T-helper 2 cell treated with Interferon-gamma antibody and Interleukin-4, amounts not matched to agents 5 μg/mL and 100 μg/mL, for 36 hours (primary cell): ENCODE measurements at places on chromosomes 13 and 19.

DNA sequence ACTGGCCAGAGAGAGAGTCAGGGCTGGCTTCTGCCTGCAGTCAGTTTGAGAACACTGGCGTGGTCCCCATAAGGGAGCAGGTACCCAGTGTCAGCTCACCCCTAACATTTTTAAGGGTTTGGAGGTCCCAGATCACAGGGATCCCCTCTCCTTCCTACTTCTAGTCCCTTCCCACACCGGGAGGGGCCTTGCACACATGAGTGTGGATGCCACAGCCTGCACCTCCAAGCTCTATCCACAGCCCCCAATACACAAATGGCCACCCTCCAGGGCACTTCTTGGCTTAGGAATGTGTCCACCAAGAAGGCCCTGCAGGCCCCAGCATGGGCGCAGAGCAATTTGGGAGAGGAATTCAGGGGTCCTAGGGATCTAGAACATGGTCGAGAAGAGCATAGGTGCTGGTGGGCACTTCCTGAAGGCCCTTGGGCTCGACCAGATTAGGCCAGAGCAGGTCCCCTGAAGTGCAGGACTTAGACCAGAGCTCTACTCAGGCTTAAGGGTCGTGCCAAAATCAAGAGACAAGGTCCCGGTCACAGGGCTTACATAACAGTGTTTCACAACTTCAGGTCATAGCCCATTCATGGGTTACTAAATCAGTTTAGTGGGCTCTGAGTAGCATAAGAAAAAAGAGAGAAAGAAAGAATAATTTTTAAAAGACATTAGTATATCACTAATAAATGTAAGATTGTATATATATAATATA is 16.0 kb downstream of the FXYD5 start:
- no peak overlapping the region for H3K27ac ChIP-seq
- H3K4me1 ChIP-seq: peaks cover 35% of the 10 kb centered on the region
- H3K27me3 ChIP-seq: no peaks in the 10 kb centered on the region
- peaks cover 73% of the 10 kb centered on the region for H3K36me3 ChIP-seq
- no peak for DNase-seq

DNA sequence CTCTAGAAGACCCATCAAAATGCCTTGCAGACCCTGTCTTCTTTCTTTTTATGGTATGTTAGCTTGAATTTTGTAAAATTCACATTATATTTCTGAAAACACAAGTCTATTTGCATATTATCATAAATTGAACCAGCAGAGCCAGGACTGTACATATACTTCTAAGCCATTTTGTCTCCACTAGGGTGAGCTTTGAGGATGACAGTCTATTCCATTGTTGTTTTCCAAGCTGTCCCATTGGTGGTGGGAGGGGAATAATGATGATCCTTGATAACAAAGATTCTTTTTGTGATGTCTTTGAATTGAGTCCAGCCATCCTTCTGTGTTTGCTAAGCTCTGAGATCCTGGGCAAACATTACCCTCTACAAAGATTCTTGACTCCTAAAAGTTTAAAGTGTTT is 359.3 kb upstream of the PCDH20 start:
- H3K36me3 ChIP-seq: no peaks in the 10 kb centered on the region
- DNase-seq: no peak
- no peaks in the 10 kb centered on the region for H3K4me1 ChIP-seq
- H3K27ac ChIP-seq: no peak overlapping the region

DNA sequence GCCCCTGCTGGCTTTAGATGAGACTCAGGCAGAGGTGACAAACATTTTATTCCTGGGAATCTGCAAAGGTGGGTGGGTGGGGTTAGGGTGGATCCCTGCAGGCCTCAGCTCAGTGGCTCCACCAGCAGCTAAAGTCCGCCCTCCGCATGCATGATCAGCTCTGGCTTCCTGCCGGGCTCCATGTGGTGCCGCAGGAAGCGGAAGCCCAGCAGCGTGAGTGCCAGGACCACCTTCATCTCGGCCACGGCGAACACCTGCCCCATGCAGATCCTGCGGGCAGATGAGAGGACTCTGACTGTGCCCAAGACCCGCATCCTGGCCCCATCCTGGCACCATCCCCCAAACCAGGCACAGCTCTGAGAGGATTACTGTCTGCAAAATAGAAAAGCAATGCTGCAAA is 26.3 kb downstream of the CYP4F2 start:
- peaks cover 34% of the 10 kb centered on the region for H3K27me3 ChIP-seq
- peak overlapping the region; percentile 67 for H3K4me3 ChIP-seq
- H3K27ac ChIP-seq: peak overlapping the region; percentile 42
- H3K4me1 ChIP-seq: peaks cover 31% of the 10 kb centered on the region
- H3K36me3 ChIP-seq: no peaks in the 10 kb centered on the region
- DNase-seq: no peak

GRCh38 chr19:18204394-18205199 is 755 bp upstream of the RAB3A start:
- peak overlapping the region; percentile 92 for H3K4me3 ChIP-seq
- H3K27me3 ChIP-seq: peaks cover 6% of the 10 kb centered on the region
- H3K36me3 ChIP-seq: peaks cover 4% of the 10 kb centered on the region
- peaks cover 13% of the 10 kb centered on the region for H3K4me1 ChIP-seq
- peak overlapping the region; percentile 91 for H3K27ac ChIP-seq

DNA sequence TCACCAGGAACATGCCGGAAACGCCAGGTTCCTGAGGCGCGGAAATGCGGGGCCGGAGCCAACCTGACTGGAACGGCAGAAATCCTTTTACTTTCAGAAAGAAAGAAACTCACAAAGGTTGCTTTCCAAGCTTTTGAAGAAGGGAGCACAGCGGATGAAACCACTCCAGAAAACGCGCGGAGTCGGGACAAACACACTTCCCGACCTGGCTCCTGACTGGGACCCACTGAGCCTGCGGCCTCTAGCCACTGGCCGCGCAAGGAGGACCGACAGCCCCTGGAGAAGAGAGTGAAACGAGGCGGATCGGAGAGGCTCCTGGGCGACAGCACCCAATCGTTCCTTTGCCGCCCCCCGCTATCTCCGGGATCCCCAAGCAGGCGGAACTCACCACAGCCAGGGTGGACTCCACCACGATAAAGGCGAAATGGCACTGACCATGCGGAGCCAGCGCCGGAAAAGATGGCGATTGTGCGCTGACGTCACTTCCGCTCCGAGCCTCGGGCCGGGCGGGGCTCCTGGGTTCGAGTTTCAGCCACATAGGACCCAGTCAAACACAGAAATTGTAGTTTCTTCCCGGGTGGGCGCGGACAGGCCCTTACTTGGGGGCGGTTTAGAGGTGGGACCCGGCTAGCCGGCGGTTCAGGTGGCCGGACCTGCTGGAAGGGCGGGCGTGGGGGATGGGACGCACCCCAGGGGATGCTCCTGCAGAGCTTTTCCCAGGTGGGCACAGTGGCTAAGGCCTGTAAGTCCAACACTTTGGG is at the start of gene ZNF121:
Gene ZNF121, minus strand, starts transcription at position 432 of the 761 bp plus-strand sequence. CDS start 16,407 bp downstream, outside the sequence.
- peak within 1 kb of the TSS; percentile 94 for H3K4me3 ChIP-seq
- H3K27me3 ChIP-seq: peaks cover 2% of the 10 kb centered on the region

DNA sequence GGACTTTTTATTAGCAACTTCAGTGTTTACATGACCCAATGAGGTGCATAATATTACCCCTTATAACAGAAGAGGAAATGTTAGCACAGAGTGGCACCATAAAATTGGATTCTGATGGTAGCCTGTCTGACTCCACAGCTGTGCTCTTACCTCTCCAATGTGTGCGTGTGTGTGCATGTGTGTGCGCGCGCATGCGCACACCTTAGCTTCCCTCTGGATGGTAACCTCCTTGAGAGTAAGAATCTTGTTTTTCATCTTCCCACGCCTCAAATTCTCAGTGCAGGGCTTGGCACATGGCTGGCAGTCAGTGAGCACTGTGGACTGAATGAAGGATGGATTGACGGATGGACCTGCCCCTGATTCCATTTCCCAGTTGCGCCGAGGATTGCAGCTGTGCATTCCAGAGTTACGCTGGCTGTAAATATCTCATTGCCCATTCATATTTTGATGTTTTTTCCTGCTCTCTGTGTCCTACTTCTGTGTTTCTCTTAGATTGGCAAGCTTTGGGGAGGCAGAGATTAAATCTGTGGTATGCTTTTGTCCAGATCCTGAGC is 99.2 kb upstream of the WASF3 start:
- no peak overlapping the region for H3K4me3 ChIP-seq
- no peak overlapping the region for H3K27ac ChIP-seq
- DNase-seq: no peak
- no peaks in the 10 kb centered on the region for H3K4me1 ChIP-seq
- H3K36me3 ChIP-seq: no peaks in the 10 kb centered on the region
- peaks cover 19% of the 10 kb centered on the region for H3K27me3 ChIP-seq

- DNase-seq: no peak
- peaks cover 40% of the 10 kb centered on the region for H3K4me1 ChIP-seq
- H3K27ac ChIP-seq: no peak overlapping the region
- no peak overlapping the region for H3K4me3 ChIP-seq
- no peaks in the 10 kb centered on the region for H3K27me3 ChIP-seq
- peaks cover 6% of the 10 kb centered on the region for H3K36me3 ChIP-seq
These were observed 21.6 kb downstream of the MYCBP2 start for GRCh38 chr13:77305266-77305665.

GRCh38 chr13:87322386-87322785 is 348.8 kb upstream of the SLITRK5 start:
- H3K4me3 ChIP-seq: no peak overlapping the region
- DNase-seq: no peak
- H3K36me3 ChIP-seq: no peaks in the 10 kb centered on the region
- no peaks in the 10 kb centered on the region for H3K4me1 ChIP-seq
- H3K27me3 ChIP-seq: no peaks in the 10 kb centered on the region

- no peak for DNase-seq
- no peaks in the 10 kb centered on the region for H3K36me3 ChIP-seq
- no peaks in the 10 kb centered on the region for H3K4me1 ChIP-seq
- no peak overlapping the region for H3K4me3 ChIP-seq
These were observed 848.1 kb downstream of the SLITRK6 start for GRCh38 chr13:84951128-84951527.

DNA sequence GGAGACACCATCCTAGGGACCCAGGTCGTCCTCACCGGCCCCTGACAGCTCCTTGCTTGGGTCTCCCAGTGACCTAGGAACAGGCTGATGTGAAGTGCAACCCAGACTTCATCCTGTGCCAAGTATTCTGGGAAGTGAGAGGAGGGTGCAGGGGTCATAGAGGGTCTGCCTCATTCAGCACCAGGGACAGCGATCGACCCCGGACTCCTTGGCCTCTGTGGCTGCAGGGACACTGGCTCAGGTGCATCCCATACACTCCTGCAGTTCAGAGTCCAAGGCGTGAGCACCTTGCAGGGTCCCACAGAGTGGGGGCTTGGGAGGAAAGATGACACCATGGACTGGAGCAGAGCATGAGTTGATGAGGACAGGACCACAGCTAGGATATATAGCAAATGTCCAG is 10.0 kb upstream of the OR10H2 start:
- peaks cover 13% of the 10 kb centered on the region for H3K27me3 ChIP-seq
- no peak overlapping the region for H3K27ac ChIP-seq
- H3K36me3 ChIP-seq: no peaks in the 10 kb centered on the region
- no peak overlapping the region for H3K4me3 ChIP-seq
- H3K4me1 ChIP-seq: no peaks in the 10 kb centered on the region
- DNase-seq: no peak

DNA sequence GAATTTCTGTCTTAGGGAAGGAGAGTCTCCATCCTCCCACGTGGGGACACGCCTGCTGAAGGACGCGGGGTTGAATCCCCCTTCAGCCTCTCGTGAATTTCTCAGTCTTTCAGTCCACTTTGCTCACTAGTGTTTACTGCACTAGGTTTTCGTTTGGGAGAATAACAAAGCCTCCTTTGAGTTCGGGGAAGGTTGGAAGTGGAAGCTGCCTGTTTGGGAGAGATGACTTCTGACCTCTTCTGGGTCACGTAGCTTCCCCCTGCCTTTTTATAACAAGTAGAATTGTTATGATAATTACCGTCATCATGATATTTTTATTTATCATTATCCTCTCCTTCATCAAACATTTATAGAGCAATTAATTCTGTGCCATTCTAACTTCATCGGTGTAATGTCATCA is 60.7 kb downstream of the ATP11A start:
- peaks cover 2% of the 10 kb centered on the region for H3K36me3 ChIP-seq
- no peaks in the 10 kb centered on the region for H3K27me3 ChIP-seq
- peaks cover 8% of the 10 kb centered on the region for H3K4me1 ChIP-seq
- H3K4me3 ChIP-seq: no peak overlapping the region

DNA sequence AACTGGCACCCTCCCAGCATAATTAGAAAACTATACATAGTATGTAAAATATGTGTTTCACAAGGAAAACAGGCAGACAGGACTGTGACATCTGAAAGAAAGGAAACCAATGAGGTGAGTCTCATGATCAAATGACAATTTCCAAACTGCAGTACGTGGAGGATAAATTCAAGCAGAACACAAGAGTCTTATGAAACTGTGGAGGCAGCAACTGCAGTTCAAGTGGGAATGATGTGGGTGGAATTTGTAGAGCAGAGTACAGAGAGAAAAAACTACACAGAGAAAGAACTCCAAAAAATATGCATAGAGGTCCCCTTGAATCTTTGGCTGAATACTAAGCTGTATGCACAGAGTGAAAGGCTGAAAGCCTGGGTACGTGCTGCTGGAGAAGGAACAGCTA is 9.7 kb downstream of the SIGLEC6 start:
- no peaks in the 10 kb centered on the region for H3K36me3 ChIP-seq
- peaks cover 5% of the 10 kb centered on the region for H3K4me1 ChIP-seq

- H3K4me3 ChIP-seq: no peak overlapping the region
- H3K36me3 ChIP-seq: no peaks in the 10 kb centered on the region
- H3K27ac ChIP-seq: no peak overlapping the region
- H3K27me3 ChIP-seq: peaks cover 29% of the 10 kb centered on the region
- peaks cover 11% of the 10 kb centered on the region for H3K4me1 ChIP-seq
These were observed 66.9 kb upstream of the DIAPH3 start for GRCh38 chr13:60230593-60230992.

GRCh38 chr13:76837801-76838200 is 48.4 kb downstream of the KCTD12 start:
- no peak for DNase-seq
- no peak overlapping the region for H3K4me3 ChIP-seq
- no peaks in the 10 kb centered on the region for H3K4me1 ChIP-seq
- H3K27me3 ChIP-seq: peaks cover 9% of the 10 kb centered on the region
- no peaks in the 10 kb centered on the region for H3K36me3 ChIP-seq

DNA sequence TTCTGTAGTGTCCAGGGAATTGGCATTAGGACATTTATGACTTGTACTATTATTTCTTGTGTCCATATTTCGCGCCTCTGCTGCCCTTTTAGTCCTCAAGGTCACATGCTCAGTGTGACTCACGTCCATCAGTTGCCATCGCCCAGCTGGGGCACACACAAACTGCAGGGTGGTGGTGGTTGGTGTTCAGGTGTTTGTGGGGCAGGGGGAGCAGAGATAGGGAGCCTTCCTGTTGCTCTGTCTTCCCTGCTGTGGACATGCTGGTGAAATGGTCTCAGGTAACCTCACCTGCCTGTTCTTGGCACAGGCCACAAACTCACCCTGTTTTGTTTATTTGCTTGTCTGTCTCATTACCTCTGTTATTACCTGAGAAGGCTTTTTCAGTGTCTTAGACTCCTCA is 22.4 kb downstream of the PRR12 start:
- peaks cover 3% of the 10 kb centered on the region for H3K4me1 ChIP-seq
- H3K4me3 ChIP-seq: no peak overlapping the region
- no peak for DNase-seq
- H3K27me3 ChIP-seq: no peaks in the 10 kb centered on the region
- H3K27ac ChIP-seq: no peak overlapping the region

DNA sequence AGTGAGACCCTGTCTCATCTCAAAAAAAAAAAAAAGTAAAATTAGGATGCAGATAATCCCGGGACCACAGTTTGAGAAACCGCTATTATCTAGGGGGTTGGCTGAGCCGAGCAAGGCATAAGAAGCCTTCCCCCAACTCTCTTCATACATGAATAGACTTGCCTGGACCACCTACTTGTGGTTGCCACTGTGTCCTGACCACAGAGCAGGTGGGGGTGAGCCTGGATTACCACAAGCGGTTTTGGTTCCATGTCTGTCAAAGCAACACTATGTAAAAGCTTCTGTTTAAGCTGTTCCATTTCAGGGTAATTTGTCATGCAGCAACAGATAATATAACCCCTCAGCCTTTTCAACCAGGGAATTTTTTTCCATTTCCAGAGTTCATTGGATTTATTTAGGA is 3.3 kb upstream of the NAPA start:
- peak overlapping the region; percentile 75 for H3K27ac ChIP-seq
- no peaks in the 10 kb centered on the region for H3K27me3 ChIP-seq
